NK-92 treated with Interleukin-12 subunit alpha and Interleukin-12 subunit beta, amount 100 ng/mL, for 24 hours (cell line): ENCODE measurements at places on chromosomes 12 and 14.

DNA sequence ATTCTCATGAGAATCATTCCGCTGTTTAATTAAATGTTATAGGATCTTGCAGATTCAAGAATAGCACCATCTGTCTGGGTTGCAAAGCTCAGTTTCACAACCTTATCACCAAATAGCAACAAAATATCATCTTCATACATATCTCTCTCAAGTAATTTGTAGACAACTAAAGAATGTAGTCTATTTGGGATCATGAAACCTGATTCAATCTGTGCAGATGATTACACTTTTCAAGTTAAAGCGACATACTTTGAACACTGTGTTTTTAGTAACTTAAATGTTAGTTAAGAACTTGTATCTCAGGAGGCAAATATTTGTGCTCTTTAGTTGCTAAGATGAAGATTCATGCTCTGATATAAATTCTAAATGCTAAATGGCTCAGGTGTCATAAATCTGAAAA lies 14.8 kb downstream of the MED13L start:
- no peak for DNase-seq

DNA sequence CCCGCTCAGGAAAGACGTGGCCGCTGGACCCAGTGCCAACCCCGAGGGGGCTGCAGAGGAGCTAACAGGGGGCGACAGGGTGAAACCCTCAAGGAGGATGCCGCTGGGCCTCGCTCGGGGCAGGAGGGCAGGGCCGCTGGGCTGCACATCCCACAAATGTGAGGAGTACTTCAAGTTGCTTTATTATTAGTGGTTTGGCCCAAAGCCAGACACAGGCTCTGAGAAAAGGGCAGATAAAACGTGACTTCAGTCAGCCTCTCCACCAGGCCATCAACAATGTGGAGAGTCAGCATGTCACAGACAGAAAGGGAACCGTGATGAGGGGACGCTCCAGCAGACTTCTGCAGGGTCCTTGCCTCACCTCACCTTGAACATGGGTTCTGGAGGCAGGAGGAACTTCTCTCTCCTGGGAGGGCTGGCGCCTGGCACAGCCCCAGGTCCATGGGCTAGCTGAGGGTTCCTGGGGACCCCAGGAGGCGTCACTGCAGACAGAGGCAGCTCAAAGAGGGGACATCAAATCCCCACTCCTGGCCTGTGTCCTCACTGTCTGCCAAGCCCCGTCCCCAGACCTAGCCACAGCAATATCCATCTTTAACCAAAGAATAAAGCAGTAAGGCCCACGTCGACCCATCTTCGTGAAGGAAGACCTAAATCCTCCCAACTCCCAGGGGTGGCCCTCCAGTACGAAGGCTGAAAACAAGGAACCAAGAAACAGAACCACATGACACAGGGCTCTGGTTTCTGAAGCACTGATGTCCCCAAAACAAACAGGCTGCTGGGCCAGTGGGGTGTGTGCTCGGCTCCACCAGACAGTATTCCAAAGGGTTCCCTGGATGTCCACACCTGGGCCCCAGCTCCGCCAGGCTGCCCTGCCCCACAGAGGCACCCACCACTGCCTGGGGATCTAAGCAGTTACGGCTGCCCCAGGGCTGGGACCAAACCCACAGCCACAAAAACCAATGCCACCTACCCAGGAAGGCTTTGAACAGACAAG lies 35.1 kb downstream of the CCDC85C start:
- no peak for DNase-seq

- DNase-seq = no peak
These were observed 111.1 kb upstream of the AMIGO2 start for GRCh38 chr12:47190905-47191304.

GRCh38 chr12:31311634-31312258 lies 14.2 kb downstream of the SINHCAF start:
- no peak for DNase-seq

DNA sequence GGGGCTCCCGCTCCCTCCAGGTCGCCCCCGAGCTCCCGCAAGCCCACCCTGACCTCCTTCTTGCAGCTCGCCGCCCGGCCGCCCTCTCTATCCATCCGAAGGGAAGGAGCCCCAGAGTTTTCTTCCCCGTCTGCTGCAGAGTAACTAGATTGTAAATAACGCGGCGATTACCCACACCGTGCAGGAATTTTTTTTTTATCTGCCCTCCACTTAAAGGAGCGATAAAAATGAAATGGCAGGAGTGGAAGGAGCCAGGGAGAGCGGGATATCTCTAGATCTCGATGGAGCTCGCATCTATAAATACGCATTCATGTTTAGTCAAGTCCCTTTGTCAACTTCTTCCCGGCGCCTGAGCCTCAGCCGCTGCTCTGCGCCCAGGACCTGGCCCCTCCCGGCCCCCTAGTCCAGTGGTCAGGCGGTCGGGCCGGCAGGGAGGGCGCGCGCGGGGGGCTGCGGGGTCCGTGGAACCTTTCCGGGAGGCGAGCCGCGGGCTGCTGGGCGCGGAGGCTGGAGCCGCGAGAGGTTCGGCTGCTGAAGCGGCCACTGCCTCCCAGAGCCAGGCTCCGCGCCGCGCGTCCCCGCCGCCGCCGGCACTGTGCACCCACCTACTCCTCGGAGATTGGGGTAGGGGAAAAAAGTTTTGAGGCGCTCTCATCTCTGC lies 386.0 kb downstream of the BCAT1 start:
- DNase-seq = no peak
